ENCODE measurements at places on chromosomes 11 and 22.

GRCh38 chr22:40409613-40410113 is 39.3 kb downstream of the SGSM3 start:
- no peak for DNase-seq

GRCh38 chr11:71140206-71140919 is 112.0 kb downstream of the SHANK2 start:
- DNase-seq = no peak

- no peak for DNase-seq
Observed at GRCh38 chr11:61056571-61056970, 45.7 kb upstream of the CD5 start.

GRCh38 chr11:68398995-68399851 is 61.3 kb upstream of the PPP6R3 start:
- DNase-seq = no peak

DNA sequence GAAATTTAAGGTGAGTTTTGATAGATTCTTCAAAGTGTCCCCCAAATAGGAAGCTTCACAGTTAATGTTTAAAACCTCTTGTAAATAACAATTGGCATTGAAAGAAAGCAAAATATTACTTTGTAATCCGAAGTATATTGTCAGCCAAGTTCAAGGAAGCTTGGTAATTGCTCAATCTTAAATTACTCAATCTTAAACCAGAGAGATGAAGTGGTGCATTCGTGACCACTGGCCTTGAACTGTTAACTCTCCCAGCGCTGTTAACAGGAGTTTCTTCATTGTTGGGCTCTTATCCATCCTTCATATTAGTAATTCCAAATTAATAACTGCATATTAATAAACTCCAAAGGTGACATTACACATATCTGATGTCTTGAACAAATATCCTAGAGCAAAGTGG is 20.6 kb upstream of the FDX1 start:
- DNase-seq = no peak

DNA sequence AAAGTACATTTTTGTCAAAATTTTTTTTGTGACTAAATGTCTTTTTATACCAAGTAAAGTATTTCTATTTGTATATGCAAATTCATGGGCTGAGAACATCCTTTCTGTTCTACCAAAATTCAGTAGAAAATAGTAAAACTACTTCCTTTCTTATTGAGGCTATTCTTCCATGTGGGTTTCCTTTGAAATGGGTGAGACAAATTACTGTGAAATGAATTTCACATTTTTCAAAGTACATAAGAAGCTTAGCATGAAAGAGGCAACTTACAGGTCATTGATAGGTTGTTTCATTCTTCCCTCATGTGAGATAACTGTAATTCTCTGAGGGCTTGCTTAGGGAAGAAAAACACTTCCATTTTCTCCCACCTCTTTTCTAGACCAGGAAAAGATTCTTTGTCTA is 1.0 kb upstream of the OR6X1 start:
- no peak for DNase-seq

- no peak for DNase-seq
Observed at GRCh38 chr11:117392979-117393378, 65.3 kb downstream of the CEP164 start.

DNA sequence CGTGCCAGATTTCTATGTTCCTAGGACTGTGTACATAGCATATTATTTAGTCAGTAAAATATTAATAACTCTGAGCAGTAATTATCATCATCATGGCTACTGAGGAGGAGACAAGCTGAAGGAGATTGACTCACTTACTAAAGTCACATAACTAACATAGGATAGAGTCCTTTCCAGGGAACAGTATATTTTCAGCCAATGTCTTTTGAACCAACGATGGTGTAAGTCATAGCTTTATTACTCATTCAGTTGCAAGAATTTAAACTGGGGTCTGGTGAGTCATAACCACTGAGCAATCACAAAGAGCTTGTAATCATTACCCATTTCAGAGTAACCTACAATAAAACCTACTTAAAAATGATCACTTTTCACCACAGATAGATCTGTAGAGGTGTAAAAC is 1564.8 kb upstream of the TENM4 start:
- DNase-seq = no peak

- DNase-seq = no peak
Observed at GRCh38 chr11:63212742-63213141, 30.7 kb downstream of the SLC22A25 start.

- DNase-seq = peak; percentile 16
Observed at GRCh38 chr11:33773404-33773986, 825 bp downstream of the FBXO3 start.

DNA sequence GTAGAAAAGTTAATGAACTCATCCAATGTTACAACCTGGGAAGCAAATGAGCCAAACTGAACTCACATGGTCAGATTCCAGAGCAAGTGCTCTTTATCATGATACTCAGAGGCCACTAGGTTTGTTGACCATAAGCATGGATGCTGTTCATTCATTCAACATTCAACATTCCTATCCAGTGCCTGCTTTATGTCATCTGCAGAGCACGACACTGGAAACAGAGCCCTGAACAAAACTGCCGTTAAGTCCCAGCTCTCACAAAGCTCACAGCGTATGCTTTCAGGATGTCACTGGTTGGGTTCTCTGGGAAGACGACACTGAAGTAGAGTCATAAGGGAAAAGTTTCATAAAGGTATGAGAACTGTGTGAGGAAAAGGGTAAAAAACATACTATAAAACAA is 105.8 kb upstream of the TRIM77 start:
- DNase-seq = no peak

DNA sequence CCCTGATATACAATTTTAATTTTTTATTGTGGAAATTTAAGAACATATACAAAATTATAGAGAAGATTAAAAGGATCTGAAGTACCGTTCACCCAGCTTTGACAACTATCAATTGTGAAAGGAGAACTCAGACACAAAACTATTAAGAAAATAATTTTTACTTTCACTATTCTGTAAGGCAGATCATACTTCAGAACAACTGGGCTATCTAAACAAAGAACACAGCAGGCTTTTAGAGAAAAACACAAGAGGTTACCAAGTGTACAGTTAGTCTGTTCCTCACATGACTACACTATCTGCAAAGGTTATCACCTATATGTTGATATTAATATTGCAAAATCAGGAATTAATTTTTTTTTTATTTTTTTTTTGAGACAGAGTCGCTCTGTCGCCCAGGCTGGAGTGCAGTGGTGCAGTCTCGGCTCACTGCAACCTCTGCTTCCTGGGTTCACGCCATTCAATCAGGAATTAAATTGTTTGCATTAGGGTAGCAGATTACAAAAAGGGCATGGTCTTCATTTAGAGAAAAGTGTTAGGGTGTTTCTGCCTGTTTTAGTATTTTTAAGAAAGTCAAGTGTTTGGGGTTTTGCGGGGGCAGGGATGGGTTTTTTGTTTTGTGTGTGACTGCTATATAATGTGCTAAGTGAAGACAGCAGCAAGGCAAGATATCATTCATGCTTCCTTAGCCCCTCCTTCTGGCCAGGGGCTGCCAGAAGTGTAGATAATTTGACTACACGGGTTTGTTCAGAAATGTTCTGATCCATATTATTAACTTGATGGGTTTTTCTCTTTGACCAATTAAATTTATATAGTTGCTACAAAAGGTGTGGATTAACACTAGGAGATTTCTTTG is 27.6 kb upstream of the SIK2 start:
- no peak for DNase-seq

DNA sequence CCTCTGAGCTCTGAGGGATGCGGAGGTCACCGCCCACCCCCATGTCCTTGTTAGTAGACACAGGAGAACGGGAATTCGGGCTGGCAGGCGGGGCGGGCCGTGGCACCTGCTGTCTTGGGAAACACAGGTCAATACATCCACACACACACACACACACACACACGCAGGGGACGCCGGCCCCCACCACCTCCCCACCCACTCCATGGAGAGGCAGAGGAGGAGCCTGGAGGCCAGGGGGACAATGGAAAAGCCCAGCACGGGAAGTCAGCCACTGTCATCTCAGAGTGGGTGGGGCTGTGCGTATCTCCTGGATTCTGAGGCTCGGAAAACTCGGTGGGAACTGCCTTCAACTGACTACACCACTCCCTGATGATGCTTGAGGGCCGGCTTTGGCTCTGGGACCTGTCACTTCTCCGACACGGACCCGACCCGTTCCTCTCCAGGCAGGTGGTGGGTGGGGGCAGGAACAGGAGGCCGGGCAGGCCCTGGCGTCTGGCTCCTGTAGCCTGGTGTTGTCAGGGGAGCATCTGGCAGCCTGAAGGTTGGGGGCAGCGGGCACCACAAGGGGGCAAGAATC is 18.5 kb upstream of the TMEM184B start:
- no peak for DNase-seq

- no peak for DNase-seq
Observed at GRCh38 chr11:86675017-86675416, 2.6 kb upstream of the ME3 start.

- no peak for DNase-seq
Observed at GRCh38 chr11:63015521-63016215, at the start of gene SLC22A8. Gene SLC22A8 (minus strand): TSS chr11:63015841. CDS start chr11:63014958, 883 bp downstream.

- DNase-seq = no peak
Observed at GRCh38 chr11:78189174-78189724, 530 bp downstream of the USP35 start.

DNA sequence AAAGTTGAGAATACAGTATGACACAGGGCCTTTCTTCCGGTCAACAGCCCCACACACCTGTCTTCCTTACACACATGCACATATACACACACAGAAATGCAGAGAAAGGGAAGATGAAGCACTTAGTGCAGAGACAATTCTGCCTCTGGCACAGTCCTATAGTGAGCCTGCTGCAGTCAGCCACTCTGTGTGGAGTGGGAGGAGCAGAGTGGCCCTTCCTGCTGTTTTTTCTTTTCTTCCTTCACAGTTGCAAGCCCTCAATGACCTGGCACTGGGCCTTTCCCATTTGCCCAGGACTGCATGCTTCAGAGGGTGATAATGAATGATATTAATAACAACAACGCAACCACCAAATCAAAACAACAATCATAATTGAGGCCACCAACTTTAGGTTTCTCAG is 527.0 kb upstream of the B3GAT1 start:
- no peak for DNase-seq

- no peak for DNase-seq
Observed at GRCh38 chr11:69662806-69663205, 12.3 kb downstream of the LTO1 start.

DNA sequence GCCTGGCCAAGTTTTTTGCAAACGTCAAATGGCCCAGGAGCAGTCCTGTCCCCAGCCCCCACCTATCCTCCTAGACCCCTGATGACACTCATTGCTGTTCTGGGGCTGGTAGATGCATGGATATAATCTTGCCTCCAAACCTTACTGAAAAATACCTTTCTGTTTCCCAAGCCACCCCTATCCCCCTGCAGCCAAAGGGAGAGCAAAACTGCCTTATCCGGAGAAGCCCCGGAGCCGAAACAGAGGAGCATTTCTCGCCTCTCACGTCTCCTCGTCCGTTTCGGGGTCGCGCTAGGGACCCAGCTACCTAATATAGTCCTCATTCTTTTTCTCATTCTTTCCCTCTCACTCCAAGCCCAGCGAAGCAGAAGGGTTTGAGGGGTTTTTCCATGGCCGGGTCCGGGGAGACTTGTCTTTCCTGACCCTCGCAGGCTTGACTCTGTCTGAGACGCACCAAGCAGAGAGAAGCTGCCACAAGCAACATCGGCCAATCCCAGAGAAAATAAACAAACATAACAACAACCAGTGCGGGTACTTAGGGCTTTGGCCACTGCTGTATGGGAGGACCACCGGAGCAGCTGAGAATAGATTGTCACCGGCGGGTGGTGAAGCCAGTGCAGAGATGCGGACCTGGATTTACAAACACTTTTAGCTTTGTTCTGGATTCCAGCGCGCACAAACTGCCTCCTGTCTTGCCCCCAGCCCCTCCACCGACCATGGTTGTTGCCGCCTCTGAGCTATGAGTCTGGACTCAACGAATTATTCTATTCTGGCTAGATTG is 1.6 kb downstream of the BSX start:
- DNase-seq = no peak

DNA sequence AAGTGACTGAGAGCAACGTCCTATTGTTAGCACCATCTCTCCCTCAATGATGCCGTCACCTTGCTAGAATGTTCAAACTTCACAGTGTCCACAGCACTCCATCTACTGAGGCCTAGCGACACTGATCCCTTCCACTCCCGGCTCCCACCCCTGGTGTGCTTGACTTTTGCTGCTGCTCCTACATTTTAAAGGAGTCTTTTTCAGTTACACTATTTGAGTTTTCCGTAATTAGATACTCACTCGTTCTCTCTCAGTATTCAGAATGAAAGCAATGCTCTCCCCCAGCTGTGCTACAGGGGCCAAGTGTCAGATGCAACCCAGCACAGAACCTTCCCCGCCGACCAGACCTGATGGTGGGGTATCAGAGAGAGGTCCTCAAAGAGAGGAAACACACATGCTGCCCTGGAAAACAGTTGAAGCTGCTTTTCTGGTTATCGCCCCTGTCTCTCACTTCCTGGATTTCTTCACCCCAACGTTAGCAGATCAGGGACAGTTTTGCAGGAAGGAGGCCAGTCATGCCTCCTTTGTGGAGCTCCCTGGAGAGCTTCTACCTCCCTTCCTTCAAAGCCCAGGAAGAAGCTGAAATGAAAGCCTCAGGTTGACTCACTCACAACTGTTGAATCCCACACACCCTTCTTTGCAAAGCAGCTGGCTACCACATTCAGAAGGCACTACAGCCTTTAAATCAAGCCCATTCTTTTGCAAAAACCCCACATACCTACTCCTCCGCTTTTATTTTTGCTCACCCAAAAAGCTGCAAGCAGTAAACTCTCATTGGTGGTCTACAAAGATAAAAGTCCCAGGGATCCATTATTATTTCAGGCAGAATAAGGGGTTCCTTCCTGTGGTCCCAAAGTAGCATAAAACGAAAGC is 23.5 kb downstream of the LARGE1 start:
- no peak for DNase-seq

GRCh38 chr11:114166897-114167323 is 107.4 kb downstream of the ZBTB16 start:
- DNase-seq = no peak

- DNase-seq = no peak
Observed at GRCh38 chr11:29786092-29786491, 230.7 kb downstream of the KCNA4 start.

- no peak for DNase-seq
Observed at GRCh38 chr11:78310500-78310909, 107.1 kb downstream of the GAB2 start.

GRCh38 chr11:79374727-79375126 is 66.1 kb downstream of the TENM4 start:
- no peak for DNase-seq

GRCh38 chr11:86621854-86622253 is 50.6 kb downstream of the ME3 start:
- DNase-seq = no peak

DNA sequence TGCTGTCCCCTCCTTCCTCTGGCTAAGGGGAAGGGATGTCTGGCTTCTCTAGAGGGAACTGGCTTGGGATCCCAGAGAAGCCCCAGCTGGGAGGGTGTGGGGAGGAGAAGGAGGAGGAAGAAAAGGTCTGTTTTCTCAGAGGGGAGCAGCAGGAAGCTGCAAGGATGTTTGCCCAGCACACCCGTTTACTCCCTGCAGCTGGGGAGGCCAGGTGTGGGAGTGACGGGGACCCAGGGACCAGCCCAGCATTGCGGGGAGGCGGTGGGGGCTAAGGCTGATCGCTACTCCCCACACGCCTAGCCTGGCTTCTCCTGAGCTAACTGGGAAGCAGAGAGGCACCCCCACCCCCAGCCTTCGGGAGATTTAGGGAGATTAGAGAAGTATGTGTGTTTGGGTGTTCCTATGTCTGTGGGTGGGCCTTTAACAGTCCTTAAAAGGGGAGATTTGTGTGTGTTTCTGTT is 3.9 kb downstream of the CREB3L1 start:
- DNase-seq = no peak

- no peak for DNase-seq
Observed at GRCh38 chr11:78841456-78842060, 266.9 kb upstream of the NARS2 start.

GRCh38 chr11:36431429-36432092 is 78.5 kb downstream of the TRAF6 start:
- DNase-seq = peak; percentile 63

- DNase-seq = no peak
Observed at GRCh38 chr11:45021001-45021400, 70.3 kb upstream of the TP53I11 start.
